A549 treated with RU486 at 1 μM for 4 hours (cell line): ENCODE measurements at places on chromosomes 11 and 22. TPM values are rescaled to one million over a fixed set of nuclear protein-coding genes. Genes with fewer than 3 reads are reported as not detected.

PKDREJ gene
- total RNA-seq = not detected in 5 replicates

CHORDC1 gene
- 68.2 to 107 TPM (median 102 TPM) in 5 replicates for total RNA-seq

DGCR6 gene
- total RNA-seq = 1.0 to 1.8 TPM (median 1.2 TPM) in 5 replicates

ZMAT5 gene
- 14.9 to 20.9 TPM (median 19.1 TPM) in 5 replicates for total RNA-seq

ZNF70 gene
- total RNA-seq = 0.78 to 1.0 TPM (median 1.0 TPM) in 5 replicates

IFT27 gene
- total RNA-seq = 16.2 to 28.4 TPM (median 22.9 TPM) in 5 replicates

OR52N4 gene
- total RNA-seq = not detected in 5 replicates

BBOX1 gene
- 0.06 to 0.09 TPM in 2 of 5 replicates, not detected in the others for total RNA-seq

CD3E gene
- not detected in 5 replicates for total RNA-seq

C11orf16 gene
- not detected in 5 replicates for total RNA-seq

RIMBP3B gene
- total RNA-seq = 0.30 to 0.67 TPM (median 0.46 TPM) in 5 replicates

MRGPRF gene
- 0.08 to 0.18 TPM (median 0.14 TPM) in 4 of 5 replicates, not detected in the other for total RNA-seq

WT1 gene
- 4.9 to 6.5 TPM (median 6.4 TPM) in 5 replicates for total RNA-seq

SULT4A1 gene
- not detected in 5 replicates for total RNA-seq

IGLL1 gene
- not detected in 5 replicates for total RNA-seq

MIOX gene
- not detected in 5 replicates for total RNA-seq

SGSM1 gene
- 0.27 to 0.45 TPM (median 0.30 TPM) in 5 replicates for total RNA-seq

TENM4 gene
- 0.01 to 0.19 TPM (median 0.14 TPM) in 3 of 5 replicates, not detected in the others for total RNA-seq

BACE1 gene
- total RNA-seq = 7.7 to 9.3 TPM (median 8.2 TPM) in 5 replicates

MRGPRX4 gene
- not detected in 5 replicates for total RNA-seq

THAP12 gene
- 21.7 to 52.2 TPM (median 49.1 TPM) in 5 replicates for total RNA-seq

CCDC157 gene
- 1.8 to 3.4 TPM (median 3.0 TPM) in 5 replicates for total RNA-seq

MMP8 gene
- not detected in 5 replicates for total RNA-seq

SLC37A4 gene
- 10.0 to 12.1 TPM (median 10.8 TPM) in 5 replicates for total RNA-seq

SLC22A12 gene
- total RNA-seq = not detected in 5 replicates

RAG2 gene
- total RNA-seq = not detected in 5 replicates

PRR5L gene
- 10.3 to 11.8 TPM (median 10.4 TPM) in 5 replicates for total RNA-seq

RAG1 gene
- total RNA-seq = 0.21 to 0.30 TPM (median 0.26 TPM) in 5 replicates

MYOD1 gene
- total RNA-seq = not detected in 5 replicates

ANO1 gene
- total RNA-seq = 0.77 to 1.8 TPM (median 1.3 TPM) in 5 replicates

SMC1B gene
- 0.05 TPM in 1 of 5 replicates, not detected in the others for total RNA-seq

NUDT8 gene
- total RNA-seq = 7.1 to 14.7 TPM (median 12.2 TPM) in 5 replicates

MMP13 gene
- not detected in 5 replicates for total RNA-seq

TRIM6 gene
- 8.9 to 13.1 TPM (median 12.4 TPM) in 5 replicates for total RNA-seq

UPK3A gene
- not detected in 5 replicates for total RNA-seq

FAM181B gene
- total RNA-seq = 0.07 to 0.11 TPM (median 0.08 TPM) in 3 of 5 replicates, not detected in the others

IL17REL gene
- 0.02 TPM in 1 of 5 replicates, not detected in the others for total RNA-seq

OSM gene
- not detected in 5 replicates for total RNA-seq

DERL3 gene
- total RNA-seq = 0.36 to 1.3 TPM (median 0.61 TPM) in 5 replicates

OR9G1 gene
- total RNA-seq = not detected in 5 replicates

PRG3 gene
- not detected in 5 replicates for total RNA-seq

MUC5AC gene
- total RNA-seq = 1.9 to 4.0 TPM (median 3.4 TPM) in 5 replicates

RASGRP2 gene
- 0.41 to 1.5 TPM (median 1.2 TPM) in 5 replicates for total RNA-seq

RNASEH2C gene
- total RNA-seq = 29.2 to 51.2 TPM (median 48.8 TPM) in 5 replicates
